ENCODE measurements at places on chromosomes 2 and 18.

DNA sequence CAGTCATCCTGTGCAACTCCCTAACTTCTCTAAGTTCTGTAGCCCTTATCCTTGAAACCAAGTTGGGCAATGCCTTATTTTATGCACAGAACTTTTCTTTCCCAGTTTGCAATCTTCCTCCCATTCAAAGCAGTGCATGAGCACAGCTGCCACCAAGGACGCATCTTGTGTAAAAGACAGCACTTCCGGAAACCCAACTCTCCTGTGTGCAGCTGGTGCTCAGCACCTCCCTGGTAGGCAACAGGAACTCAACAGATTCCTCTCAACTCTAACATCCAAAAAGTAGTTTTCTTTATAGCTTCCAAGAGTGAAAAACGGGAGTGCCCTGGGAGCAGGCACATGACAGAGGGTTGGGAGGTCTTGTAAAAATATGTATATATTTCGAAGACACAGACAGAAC is 2.2 kb downstream of the TMEM18 start:
- DNase-seq, result no peak

DNA sequence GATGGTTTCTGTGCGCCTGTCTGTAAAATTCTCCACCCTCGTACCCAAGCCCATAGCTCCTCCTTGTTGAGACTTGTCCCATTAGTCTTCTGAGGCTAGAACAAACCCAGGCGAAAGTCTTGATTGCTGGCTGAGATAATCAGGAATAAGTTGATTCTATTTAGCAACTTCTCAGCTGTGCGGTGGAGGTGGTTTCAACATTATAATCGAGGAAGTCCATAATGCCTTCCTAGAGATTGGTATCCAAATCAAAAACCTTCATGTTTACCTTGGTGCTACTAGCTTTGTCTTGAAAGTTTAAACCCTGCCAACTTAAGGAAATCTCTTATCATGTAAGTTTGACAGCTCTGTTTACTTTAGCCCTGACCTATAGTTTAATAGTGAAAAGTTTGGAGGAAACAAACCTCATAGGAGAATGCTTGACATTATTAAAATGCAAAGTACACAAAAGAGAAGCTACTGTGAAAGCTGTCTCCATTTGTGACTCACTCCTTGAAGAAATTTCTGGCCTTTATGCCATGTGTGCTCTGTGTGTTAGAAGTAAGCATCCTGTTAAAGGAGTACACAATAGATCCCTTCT is 36.6 kb upstream of the DSC1 start:
- DNase-seq, result no peak

- no peak for DNase-seq
Measured at GRCh38 chr2:113216321-113216720, 42.5 kb downstream of the PSD4 start.

GRCh38 chr2:188326669-188327301 is 35.1 kb downstream of the GULP1 start:
- no peak for DNase-seq

GRCh38 chr18:59437851-59438569 is 78.9 kb upstream of the LMAN1 start:
- no peak for DNase-seq

DNA sequence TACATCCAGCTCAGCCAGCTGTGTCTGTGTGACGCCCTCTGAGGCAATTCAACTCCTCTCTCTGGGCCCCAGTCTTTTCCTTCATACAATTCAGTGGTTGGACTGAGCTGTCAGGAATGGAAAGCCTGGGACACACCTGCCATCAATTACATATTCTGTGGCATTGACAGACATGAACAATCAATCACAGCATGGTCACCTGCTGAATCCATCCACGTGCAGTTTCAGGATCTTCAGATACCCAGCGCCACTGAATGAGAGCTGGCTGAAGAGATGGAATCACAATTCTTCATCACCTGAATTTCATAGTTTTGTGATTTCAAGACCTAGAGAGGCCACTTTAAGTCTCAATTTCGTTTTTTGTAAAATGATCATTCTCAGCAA is 5.1 kb downstream of the ADRA2B start:
- DNase-seq, result no peak
